ENCODE measurements at places on chromosomes 11 and 22.

GRCh38 chr22:17743661-17744411, 30.4 kb downstream of the BID start:
- DNase-seq = no peak

DNA sequence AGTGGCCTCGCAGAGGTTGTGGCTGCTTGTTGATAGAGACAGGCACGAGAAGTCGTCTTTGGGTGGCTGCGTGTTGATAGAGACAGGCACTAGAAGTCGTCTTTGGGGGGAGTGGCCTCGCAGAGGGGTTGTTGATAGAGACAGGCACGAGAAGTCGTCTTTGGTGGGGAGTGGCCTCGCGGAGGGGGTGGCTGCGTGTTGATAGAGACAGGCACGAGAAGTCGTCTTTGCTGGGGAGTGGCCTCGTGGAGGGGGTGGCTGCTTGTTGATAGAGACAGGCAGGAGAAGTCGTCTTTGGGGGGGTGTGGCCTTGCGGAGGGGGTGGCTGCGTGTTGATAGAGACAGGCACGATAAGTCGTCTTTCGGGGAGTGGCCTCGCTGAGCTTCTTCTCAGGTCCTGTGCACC, 328.8 kb downstream of the TBC1D22A start:
- DNase-seq = no peak

GRCh38 chr11:24298146-24298545, 198.7 kb upstream of the LUZP2 start:
- no peak for DNase-seq

DNA sequence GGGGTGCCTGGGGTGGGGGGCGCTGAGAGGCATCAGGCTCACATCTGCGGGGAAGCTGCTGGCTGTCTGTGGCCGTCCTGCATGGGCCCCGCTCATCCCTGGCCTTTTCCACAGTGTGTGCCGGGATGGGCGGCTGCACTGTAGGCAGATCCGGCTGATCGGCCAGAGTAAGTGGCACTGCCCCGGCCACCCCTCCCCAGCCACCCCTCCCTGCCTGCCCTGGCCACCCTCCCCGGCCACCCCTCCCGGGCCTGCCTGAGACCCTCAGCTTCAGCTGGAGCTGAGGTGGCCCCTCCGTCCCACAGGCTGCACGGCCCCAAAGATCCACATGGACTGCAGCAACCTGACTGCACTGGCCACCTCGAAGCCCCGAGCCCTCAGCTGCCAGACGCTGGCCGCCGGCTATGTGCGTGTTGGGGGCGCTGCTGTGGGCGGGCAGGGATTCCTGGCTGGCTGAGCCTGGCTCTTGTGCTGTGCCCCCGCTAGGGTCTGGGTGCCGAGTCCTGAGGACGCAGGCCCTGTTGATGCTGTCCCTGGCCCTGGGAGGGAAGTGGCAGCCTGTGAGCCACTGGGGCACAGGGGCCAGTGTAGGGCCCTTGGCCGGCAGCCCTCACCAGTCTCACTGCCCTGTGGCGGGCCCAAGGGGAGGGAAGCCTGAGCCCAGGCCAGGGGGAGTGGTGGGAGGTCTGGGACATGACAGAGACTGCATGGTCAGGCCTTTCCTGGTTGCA, 10.9 kb downstream of the MUC2 start:
- DNase-seq = no peak

GRCh38 chr11:32297611-32298011, 137.7 kb downstream of the WT1 start:
- no peak for DNase-seq

- no peak for DNase-seq
Observed at GRCh38 chr11:123480290-123480815, 50.3 kb downstream of the GRAMD1B start.

- no peak for DNase-seq
Observed at GRCh38 chr11:19658344-19658743, 54.3 kb upstream of the NAV2 start.

GRCh38 chr22:49972163-49973017, 11.8 kb downstream of the PIM3 start:
- DNase-seq = no peak

- DNase-seq = no peak
Observed at GRCh38 chr11:9285850-9286587, 20.9 kb upstream of the DENND5A start.

DNA sequence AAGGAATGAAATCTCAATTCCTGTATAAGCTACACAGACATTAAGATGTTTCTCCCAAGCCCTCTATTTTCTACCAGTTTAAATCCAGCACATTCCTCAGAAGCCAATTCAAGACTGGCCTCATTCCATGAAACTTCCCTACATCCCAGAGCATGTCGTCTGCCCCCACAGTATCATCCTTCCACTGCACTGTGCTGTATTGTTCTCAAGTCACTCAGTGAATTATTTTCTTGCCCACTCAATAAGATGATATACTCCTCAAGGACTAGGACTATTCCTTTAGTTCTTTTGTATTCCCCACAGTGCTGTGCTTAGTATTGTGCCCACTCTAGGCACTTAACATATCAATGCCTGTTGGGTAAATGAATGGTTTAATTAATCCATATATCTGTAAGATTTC, 203.1 kb upstream of the BLID start:
- no peak for DNase-seq

- no peak for DNase-seq
Observed at GRCh38 chr22:46418827-46419226, 83.3 kb downstream of the TRMU start.

- DNase-seq = no peak
Observed at GRCh38 chr22:26732284-26732683, 74.9 kb downstream of the MIAT start.

- DNase-seq = no peak
Observed at GRCh38 chr11:133476570-133477250, 55.6 kb downstream of the OPCML start.

DNA sequence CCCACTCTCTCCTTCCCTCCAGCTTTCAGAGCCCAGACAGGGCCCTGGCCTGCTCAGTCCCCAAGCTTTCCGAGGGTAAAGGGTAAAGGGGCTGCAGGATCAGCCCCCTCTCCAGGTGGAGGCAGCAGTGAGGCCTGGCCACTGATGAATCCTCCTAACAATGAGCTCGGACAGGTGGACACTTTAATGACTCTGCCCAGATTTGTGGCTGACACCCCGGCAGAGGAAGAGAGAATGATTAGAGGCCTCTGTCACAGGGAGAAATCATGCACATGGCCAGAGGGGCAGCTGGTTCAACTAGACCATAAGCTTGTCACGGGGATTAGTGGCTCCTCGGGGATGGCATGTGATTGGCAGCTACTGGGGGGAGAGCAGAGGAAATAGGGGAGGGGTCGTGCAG, 587.5 kb upstream of the B3GAT1 start:
- no peak for DNase-seq

- DNase-seq = no peak
Observed at GRCh38 chr11:72707032-72707431, 32.8 kb upstream of the PDE2A start.

DNA sequence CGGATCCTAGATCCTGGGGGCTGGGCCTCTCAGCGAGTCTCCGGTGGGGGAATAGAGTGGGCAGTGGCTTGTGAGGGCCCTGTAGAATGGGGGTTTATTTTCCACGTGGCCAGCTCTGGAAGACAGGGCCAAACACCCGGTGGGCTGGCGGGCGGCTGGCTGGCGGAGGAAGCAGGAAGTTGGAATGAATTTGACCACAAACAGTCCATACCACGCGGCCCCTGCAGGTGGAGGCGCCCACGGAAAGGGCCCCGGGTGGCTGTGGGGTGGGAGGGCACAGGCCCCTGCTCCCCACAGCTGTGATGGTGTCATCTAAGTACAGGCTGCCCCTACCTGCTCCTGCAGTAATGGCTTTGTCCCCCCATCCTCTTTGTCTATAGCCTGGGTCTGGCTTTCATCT, 15.1 kb downstream of the MCAT start:
- no peak for DNase-seq

DNA sequence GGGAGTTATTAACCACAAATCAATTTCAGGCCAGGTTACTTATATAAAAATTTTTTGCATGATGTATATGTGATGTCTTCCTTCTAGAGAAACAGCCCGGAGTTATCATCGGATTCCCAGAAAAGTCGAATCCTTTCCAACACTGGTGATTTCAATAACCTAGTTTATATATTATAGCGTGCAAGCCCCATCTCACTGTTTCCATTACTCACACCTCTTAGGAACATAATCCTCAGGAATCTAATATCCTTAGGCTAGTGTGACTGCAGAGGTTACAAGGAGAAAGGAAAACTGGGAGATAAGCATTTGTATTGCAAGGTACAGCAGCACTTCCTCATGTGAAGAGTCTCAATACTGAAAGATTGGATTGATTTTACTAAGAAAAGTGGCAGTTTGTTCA, 20.3 kb downstream of the ARHGAP20 start:
- DNase-seq = no peak

GRCh38 chr22:45262195-45262930, 21.7 kb upstream of the KIAA0930 start:
- DNase-seq = no peak

DNA sequence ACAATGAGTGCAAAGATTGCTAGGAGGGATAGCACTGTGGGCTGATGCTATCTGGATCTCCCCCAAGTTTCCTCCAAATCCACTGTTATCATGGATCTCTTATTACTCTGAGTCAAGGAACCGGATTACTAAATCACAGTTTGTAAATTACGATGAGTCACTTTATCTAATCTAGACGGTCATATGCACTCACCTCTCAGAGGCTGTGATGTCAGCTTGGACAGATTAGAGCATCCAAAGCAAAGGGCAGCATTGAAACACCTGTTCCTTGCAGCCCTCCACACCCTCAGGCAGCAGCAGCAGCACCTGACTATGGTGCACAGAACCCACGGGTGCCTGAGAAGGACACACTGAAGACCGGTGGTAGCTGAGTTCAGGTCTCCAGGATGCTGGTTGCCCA, 14.0 kb upstream of the POU2AF1 start:
- DNase-seq = no peak

DNA sequence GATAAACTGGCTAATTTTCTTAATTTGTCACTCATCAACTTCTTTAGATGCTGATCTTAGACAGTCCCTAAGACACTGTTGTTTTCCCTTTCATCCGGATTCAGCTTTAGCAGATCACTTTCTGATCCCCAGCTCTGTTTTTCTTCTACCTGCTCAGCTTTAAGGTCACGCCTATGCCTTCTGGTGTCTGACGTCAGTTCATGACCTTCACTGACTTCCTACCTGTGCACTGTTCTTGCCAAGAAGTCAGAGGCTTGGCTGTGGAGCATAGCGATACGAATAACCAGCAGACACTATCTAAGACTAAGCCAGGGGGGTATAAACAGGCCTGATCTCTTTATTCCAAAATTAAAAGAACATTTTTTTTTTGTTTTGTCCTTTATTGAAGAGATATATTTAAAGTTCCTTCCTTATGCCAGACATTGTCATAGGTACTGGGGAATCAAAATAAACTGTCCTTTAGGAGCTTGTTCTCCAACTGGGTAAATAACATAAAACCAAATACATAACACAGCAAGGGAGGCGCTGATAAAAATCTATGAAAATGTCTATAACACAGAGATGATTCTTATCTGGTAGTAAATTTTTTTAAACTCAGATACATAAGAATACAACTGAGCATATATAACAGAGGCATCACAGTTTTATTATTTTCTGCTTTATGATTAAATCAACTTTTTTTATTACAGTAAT, 352.2 kb upstream of the CTSC start:
- DNase-seq = no peak

GRCh38 chr22:31154975-31155374, 5.0 kb upstream of the RNF185 start:
- no peak for DNase-seq

DNA sequence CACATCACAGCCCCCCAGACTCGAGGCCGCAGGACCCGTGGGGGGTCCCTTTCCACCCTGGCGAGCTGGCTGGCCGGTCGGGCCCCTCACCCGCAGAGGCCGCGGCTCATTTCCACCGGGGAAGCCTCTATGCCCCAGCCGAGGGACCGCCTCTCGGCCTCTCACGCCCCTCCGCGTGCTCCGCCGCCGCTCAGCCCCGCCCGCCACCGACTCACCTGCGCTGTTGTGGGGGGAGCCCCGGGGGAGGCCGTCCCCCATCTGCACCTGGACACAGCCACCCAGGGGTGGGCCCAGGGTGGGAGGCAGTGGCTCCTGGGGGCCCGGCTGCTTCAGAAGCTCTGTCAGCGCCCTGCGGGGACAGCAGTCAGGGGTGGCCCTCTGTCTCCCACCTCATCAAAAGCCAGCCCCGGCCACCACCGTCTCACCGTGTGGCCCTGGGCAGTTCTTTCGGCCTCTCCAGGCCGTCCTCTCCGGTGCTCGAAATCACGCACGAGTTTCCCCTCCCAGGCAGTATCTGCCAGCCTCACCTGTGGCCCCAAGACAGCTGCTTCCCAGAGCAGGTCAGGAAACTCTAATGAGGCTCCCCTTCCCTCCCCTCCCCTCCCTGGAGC, 3.8 kb downstream of the SHISA8 start:
- DNase-seq = no peak

DNA sequence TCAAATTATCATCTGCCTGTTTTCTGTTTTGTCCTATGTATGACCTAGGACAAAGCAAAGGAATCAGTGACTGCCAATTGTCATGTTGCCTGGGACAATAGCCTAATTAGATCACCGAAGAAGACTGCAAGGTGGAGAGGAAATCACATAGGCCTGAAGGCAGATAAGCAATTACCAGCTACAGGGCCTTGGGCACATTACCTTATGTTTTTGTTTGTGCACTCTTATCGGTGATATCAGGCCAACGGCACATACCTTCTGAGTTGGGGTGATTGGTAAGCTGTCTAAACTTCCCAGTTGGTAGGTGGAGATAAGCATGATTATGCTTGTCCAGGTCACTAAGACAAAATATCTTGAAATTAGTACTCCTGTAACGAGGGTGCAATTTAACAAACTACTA, 58.1 kb upstream of the FAM181B start:
- DNase-seq = no peak

DNA sequence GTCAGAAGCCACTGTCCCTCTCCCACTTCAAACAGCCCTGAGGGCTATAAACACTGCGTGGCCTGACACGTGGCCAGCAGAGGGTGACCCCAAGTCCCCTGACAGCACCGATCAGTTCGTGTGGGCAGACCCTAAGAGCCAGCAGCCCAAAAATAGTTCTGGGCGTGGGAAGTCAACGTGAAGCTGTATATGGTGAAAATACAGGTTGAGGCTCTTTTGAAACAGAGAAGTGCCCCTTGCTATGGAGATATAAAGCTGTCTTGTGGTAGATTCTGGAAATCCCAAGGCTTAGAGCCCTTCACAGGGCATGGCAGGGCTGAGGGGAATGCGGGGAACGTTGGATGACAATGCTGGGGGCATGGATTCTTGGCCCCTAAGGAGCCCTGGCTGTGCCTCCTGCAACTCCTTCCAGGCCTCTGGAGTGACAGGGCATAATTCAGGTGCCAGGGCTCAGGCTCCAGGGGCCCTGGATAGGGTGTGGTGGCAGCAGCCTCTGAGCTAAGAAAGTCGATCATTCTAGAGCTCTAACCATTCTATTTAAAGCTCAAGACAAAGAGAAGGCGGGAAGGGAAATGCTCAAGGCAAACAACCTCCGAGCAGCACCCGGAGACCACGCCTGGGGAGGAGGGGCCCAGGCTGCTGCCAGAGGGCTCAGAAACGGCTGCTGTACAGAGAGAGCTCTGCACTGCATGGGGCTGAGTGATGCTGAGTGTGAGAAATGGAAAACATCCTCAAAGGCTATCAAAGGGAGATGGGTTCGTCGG, 60.4 kb upstream of the CD5 start:
- no peak for DNase-seq

GRCh38 chr11:96279018-96279895, 63.7 kb downstream of the MAML2 start:
- DNase-seq = no peak

Data from epithelial cell of proximal tubule (primary cell).